Stimulated activated CD8-positive, alpha-beta memory T cell treated with anti-CD3 and anti-CD28 coated beads, Interleukin-7, amount 100 ng/mL, for 4 hours (primary cell): ENCODE measurements at places on chromosomes 3 and 15.
A peak's percentile ranks its signal among the peaks of the same experiment; 100 is the strongest.

- DNase-seq, result no peak
Observed at GRCh38 chr3:76826861-76827260, 213.0 kb upstream of the ROBO2 start.

- DNase-seq, result no peak
Observed at GRCh38 chr3:178964551-178964950, 107.1 kb downstream of the ZMAT3 start.

DNA sequence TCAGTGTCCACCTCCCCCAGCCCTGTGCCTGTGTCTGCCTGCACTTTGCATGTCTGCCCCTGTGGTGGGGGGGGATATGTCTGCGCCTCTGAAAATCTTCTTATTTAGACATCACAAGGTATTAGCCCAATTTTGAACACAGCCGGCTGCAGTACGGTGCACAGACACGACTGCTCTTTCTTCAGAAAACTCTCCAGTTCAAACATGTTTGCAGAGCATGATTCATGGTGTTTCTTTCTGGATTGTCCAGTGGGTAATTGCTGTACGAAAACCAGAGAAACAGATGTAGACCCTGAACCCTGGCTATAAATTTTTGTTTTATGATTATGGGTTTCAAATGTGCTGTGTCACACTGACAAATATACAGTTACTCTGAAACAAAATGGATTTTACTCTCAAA, 3.4 kb upstream of the RARB start:
- no peak for DNase-seq

- no peak for DNase-seq
Observed at GRCh38 chr3:23877329-23877980, 39.3 kb downstream of the NKIRAS1 start.

DNA sequence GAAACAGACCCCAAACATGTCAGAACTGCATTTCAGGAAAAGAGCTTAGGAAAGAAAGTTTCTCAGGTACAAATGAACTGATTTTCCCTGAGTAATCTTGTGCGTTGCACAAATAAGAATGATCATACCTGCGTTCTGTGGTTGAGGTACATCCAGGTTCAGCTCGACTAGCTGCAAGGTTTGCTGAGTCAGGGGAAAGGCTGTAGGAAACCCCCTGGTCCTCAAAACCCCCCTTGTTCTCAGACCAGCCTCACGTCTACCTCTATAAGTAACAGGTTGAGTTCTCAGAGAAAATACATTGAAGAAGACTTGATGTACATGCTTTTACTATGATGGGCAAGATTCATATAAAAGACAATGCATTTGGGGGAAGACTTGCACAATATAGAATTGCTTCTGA, 137.7 kb upstream of the ICE2 start:
- no peak for DNase-seq

GRCh38 chr15:80695911-80696661, 976 bp downstream of the ABHD17C start:
- no peak for DNase-seq

DNA sequence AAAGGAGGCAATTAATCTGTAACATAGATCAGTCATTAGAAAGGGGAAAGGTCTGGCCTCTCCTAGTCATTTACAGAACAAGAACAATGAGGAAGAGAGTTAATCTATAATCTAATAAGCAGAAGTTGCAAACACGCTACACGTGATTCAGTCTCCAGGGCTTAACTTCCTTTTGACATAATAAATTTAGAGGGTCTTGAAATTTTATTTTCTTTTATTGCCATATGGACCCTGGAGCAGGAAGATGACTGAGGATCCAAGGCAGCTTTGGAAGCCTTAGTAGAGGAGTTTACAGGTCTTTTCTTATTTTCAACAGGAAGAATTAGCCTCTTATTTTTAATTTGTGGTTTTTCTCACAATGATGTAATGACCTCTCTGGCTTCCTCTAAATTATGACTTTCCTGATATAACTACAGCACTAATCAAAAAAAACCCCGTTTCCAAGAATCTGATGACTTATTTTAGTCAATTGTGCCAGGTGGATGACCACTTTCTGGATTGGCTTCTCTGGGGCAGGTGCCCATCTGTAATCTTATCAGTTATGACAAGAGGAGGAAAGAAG, 32.2 kb downstream of the ADGRG7 start:
- no peak for DNase-seq

DNA sequence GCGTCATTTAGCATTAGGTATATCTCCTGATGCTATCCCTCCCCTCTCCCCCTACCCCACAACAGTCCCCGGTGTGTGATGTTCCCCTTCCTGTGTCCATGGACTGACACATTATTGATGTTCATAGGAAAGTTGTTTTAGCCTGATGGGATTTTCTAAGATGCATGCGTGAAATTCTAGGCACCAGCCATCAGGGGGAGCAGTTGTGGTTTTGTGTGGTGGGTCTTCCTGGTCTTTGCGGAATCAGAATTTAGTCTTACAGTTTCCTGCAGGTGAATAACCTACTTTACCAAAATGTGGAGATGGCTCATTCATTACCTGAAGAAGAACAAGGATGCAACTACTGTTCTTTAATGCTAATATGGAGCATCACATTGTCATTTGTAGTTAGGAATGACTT, 455.0 kb upstream of the THBS1 start:
- DNase-seq, result peak; percentile 2
